ENCODE measurements at places on chromosomes 5 and 9.

DNA sequence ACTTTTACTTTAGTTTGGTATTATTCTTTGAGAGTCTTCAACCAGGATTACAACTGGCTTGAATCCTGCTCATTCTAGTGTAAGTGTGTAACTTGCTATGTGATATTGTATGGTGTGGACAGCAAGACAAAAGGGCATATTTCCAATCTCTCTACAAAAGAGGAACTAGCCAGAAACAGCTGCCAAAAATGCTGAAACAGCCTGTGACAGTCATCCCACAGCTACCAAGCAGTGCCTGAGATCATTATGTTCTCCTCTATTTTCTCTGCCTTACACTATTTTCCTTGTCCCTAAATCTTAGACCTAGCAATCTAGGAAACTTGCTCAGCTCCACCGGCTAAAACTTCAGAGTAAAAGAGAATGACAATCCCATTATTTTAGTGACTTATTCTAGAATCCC is 42.8 kb downstream of the WDR41 start:
- DNase-seq, result no peak

DNA sequence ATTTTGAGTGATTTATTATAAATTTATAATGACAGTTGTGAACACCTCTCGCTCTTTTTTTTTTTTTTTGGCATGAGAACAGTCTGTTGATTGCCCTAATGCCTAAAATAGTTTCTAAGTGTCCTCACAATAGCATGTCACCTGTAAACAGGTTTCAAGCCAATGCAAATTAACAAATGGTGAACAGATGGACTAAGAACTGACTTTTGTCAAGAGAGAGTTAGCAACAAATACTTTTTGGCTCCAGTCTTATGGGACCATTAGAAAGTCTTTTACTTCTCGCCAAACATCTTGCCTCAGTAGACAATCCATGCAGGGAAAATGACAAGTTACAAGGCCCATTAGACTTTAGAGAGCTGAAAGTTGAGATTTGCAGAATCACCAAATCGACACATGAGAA is 67.8 kb downstream of the MED27 start:
- DNase-seq, result no peak

DNA sequence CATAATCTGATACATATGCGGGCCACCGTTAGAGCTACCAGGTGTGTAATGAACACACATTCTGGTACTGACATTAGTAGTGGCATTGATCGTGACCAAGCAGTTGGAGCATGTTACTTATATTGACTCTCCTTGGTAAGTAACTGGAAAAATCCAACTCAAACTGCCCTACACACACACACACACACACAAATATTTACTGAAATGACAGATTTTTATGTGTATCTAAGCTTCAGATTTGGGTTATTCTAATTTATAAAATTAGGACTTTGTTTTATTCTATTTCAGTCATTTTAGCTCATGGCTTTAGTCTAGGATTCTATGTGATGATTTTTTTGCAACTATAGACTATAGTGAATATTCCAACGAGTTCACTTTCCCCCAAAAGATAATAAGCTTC is 1280.2 kb upstream of the ACO1 start:
- no peak for DNase-seq

GRCh38 chr9:127589955-127590370 is 22.1 kb upstream of the STXBP1 start:
- DNase-seq, result peak; percentile 60

All from brain microvascular endothelial cell (primary cell).